Vagina (tissue), 2 donors: ENCODE measurements at places on chromosomes 5 and 9. TPM values are rescaled to one million over a fixed set of nuclear protein-coding genes. Genes with fewer than 3 reads are reported as not detected.

CCDC192 gene
- total RNA-seq: not detected

IL5 gene
- total RNA-seq: not detected

SV2C gene
- 3.4 TPM for total RNA-seq

CDH9 gene
- total RNA-seq: not detected

IFNA21 gene
- not detected for total RNA-seq

TMEM174 gene
- not detected for total RNA-seq

FRMPD1 gene
- total RNA-seq: 0.98 TPM

GADD45G gene
- total RNA-seq: 16.2 TPM

C1QTNF3 gene
- 7.1 TPM for total RNA-seq

CTXN3 gene
- not detected for total RNA-seq

ZDHHC11B gene
- 2.7 TPM for total RNA-seq

SVEP1 gene
- 84.5 TPM for total RNA-seq

DNA sequence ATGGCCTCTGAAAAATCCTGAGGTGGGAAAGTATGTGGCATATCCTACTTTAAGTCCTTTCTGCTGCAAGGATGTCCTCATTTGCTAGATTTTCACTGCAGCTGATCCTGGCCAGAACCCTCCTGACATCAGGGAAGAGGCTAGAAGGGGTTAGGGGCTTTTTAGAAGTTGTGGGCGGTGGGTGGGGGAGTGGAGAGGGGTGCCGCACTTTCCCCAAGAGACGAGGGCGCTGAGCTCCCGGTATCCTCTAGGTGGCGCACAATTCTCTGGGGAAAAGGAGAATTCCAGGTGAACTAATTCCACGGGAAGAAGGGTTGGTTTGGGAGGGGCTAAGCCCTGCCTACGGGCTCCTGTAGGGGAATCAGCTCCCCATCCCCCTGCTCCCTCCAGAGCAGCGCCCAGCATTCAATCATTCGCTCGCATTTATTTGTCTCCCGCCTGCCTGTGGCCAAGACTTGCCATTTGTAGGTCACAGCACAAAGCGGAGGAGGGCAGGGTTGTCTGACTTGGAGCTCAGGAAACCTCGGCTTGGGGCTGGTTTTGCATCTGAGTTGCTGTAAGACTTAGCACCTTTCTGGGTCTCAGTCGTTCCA is 42.9 kb upstream of the HAND1 start:
- no peak for DNase-seq

- no peak for DNase-seq
These were observed 484.6 kb downstream of the PRELID2 start for GRCh38 chr5:145350513-145350912.

GRCh38 chr9:135502168-135502872 is 1.8 kb downstream of the MRPS2 start:
- DNase-seq: no peak

DNA sequence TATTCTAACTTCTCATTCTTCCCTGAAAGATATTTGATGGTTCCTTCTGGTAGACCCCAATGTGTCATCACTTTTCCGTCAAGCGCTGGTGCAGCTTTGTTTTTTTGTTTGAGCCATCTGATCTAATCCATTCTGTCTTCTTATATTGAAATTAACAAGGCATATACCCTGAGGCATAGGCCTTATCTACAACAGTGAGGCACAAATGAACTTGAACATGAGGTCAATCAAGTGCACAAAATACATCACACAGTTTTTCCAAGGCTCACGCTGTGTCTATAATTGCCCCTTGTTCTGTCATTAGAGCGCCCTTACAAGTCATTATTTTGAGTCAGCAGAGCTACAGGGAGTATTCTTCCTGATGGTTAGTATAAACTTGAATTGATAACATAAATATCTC is 406.6 kb downstream of the MAT2B start:
- no peak for DNase-seq

DNA sequence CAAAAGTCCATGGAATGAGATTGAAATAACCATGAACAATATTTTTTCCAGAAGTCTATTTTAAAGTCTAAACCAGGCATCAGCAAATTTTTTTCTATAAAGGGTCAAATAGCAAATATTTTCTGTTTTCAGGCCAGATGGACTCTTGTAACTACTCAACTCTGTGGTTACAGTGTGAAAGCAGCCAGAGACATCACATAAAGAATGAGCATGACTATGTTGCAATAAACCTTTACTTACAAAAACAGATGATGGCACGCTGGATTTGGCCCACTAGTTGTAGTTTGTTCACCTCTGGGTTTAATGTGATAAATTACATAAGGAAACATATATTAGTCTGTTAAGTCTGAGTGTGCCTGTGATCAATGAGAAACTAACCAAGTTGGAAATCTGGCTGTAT is 319.2 kb downstream of the TRPM3 start:
- DNase-seq: no peak

GRCh38 chr5:134451936-134452505 is 40.3 kb upstream of the CDKN2AIPNL start:
- no peak for DNase-seq

DNA sequence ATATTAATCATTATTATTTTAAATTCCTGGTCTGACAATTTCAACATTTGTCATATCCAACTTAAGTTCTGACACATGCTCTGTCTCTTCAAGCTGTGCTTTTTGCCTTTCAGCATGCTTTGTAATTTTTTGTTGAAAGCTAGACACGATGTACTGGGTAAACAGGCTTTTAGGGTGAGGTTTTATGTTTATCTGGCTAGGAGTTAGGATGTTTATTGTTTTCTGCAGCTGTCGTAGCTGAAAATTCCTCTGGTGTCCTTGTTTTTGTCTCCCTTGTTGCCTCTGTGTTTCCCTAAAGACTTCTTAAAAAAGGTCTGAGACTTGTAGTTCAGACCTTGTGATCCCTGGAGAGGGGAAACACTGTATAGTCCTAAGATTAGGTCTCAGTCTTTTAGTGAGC is 20.6 kb downstream of the TUT7 start:
- no peak for DNase-seq

GRCh38 chr9:14690948-14691730 is 2.1 kb downstream of the ZDHHC21 start:
- no peak for DNase-seq

GRCh38 chr5:6676702-6677101 is 36.5 kb upstream of the TENT4A start:
- no peak for DNase-seq

DNA sequence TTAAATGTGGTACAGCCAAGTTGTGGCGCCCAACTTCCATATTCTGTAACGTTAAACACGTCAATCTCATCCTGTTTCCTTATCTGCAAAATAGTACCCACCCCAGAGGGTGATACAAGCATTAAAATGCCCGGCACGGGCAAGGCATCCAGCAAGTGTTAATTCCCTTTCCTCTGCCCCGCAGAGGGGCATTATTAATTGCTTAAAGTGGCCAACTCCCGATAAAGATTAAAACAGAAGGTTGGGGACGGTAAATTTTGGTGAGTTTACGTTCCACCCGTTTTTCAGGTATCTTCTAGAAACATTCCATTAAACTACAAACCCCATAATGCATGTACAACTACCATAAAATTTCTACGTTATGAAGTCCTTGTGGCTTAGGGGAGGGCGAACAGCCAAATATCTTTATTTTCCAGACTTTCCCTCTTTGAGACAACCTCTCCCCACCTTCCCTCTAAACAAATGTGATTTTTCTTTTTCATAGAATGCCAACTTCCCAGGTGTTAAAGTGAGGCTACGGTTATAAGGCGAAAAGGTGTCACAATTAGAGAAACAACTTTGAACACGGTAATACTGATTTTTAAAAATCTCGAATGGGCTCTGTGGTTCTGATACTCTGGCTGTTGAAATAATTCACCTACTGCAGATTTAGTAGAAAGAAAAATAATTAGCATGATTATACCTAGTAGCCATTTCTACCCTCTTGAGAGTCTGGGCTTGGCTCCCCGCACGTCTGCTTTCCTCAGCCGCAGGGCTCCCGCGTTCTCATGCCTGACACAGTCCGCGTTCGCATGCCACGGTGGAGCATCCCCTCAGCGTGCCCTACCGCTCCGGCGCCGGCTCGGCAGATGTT is 1.2 kb upstream of the GPBP1 start:
- no peak for DNase-seq

- DNase-seq: no peak
These were observed 117.4 kb downstream of the SLIT3 start for GRCh38 chr5:169183576-169183975.

GRCh38 chr5:17893026-17893635 is 258.9 kb downstream of the TAF11L14 start:
- DNase-seq: no peak

GRCh38 chr5:160620401-160620800 is 198.7 kb downstream of the PTTG1 start:
- DNase-seq: no peak

GRCh38 chr9:78828521-78828920 is 531.6 kb downstream of the PSAT1 start:
- no peak for DNase-seq

DNA sequence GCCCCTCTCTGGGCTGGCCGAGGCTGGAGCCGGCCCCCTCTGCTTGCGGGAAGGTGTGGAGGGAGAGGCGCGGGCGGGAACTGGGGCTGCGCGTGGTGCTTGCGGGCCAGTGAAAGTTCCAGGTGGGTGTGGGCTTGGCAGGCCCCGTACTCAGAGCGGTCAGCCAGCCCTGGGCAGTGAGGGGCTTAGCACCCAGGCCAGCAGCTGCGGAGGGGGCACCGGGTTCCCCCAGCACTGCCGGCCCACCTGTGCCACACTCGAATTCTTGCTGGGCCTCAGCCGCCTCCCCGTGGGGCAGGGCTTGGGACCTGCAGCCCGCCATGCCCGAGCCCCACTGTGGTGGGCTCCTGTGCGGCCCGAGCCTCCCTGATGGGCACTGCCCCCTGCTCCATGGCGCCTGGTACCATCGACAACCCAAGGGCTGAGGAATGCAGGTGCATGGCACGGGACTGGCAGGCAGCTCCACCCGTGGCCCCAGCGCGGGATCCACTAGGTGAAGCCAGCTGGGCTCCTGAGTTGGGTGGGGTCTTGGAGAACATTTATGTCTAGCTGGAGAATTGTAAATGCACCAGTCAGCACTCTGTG is 27.9 kb upstream of the CLINT1 start:
- no peak for DNase-seq

GRCh38 chr5:175579742-175580432 is 78.0 kb upstream of the HRH2 start:
- DNase-seq: no peak
